ENCODE measurements at places on chromosomes 4 and X.

- no peak for DNase-seq
Observed at GRCh38 chrX:49037883-49038475, 5.2 kb downstream of the TFE3 start.

- no peak for DNase-seq
Observed at GRCh38 chr4:183898456-183898855, 6.7 kb upstream of the STOX2 start.

DNA sequence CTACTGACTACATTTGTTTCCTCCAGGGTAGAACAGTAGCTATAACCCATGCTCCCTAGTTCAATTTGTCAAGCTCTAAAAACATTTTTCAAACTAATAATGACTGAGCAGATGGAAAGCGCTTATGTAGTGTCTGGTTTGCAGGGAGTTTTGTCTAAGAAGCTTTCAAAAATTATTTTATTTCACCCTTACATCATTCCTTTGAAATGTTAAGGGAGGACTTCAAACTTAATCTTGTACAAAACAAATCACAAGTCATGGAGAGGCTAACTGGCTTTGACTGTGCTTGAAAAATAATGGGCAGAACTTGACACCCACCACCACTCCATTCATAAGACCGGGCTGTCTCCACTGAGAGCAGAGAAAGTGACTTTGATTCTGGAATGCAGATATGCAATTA is 153.4 kb upstream of the QRFPR start:
- no peak for DNase-seq

DNA sequence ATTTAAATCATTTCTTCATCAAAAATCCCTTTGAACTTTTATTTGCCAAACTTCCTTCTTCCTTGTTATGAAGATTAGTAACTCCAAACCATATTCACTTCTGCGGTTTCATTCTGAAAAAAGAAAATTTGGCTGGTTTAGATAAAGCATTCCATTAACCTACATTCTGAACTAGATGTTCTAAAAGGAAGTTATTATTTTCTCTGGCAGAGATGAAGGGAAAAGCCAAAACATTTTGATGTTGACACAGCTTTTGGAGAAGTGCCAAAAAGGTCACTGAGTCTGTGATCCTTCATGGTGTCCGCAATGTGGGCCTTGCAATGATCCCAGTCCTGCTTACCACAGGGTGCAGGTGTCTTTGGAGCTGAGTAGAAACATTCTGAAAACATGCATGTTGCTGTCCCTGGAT is 36.0 kb downstream of the CXCL8 start:
- peak; percentile 31 for DNase-seq

DNA sequence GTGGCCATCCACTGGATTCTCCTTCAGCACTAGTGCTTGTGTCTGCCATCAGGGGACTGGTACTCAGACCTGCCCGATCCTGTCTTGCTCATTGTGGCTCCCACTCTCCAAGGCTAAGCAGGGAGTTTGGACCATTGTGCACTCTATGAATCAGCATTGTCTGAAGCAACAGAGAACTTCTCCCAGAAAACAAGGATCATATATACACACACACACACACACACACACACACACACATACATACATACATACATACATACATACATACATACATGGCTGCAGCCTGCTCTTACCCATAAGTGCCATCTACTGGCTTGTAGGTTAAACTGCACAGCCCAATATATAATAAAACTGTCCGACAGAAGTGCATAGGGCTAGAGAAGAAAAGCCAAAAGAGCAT is 345.3 kb upstream of the LCORL start:
- peak; percentile 18 for DNase-seq

GRCh38 chrX:105098812-105099211 is 121.7 kb downstream of the TEX13A start:
- DNase-seq, result no peak

Measured in NCI-H345 (cell line).